Dorsolateral prefrontal cortex (tissue), 122 donors: ENCODE measurements at places on chromosomes 11 and 22.
A peak's percentile ranks its signal among the peaks of the same experiment; 100 is the strongest.

DNA sequence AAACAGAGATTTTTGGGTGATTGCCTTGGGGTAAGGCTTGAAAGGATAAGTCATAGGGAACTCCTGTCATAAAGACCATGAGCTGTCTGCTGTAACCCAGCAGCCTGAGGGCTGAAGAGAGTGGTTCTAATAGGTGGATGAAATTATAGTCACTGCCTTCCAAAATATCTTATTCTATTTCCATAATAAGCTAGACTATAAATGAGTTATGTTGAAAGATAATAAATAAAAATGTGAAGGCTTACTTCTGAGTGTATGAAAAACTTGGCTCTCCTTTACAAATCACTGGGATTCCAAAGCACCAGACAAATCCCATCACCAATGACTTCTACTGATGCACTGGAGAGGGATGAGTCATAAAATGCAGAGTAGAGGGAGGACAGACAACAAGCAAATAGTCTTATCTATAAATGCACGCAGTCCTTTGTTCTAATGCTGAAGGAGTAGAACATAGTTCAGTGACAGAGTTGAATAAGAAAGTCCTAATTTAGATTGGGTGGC is 775.0 kb upstream of the LRRC4C start:
- no peak for DNase-seq

DNA sequence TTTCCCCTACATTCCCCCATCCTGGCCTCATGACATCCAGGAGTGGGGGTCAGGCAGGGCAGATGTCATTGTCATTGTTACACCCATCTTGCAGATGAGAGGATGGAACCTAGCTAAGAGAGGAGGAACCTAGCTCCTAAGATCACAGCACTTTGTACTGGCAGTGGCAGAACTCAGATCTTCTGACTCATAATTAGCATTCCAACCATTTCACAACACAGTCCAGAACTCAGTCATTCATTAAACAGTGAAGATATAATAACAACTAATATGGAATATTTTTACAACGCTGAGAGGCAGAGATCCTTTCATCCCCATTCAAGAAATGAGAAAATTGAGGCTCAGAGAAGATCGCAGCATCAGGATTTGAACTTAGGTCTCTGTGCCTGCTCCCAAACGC is 127.8 kb downstream of the CHST1 start:
- no peak for DNase-seq

GRCh38 chr11:44630511-44631210 is 65.2 kb downstream of the CD82 start:
- DNase-seq: no peak

- no peak for DNase-seq
Observed at GRCh38 chr22:48937032-48937639, 890.5 kb downstream of the BRD1 start.

GRCh38 chr11:126115816-126116331 is 53.2 kb upstream of the CDON start:
- DNase-seq: no peak

DNA sequence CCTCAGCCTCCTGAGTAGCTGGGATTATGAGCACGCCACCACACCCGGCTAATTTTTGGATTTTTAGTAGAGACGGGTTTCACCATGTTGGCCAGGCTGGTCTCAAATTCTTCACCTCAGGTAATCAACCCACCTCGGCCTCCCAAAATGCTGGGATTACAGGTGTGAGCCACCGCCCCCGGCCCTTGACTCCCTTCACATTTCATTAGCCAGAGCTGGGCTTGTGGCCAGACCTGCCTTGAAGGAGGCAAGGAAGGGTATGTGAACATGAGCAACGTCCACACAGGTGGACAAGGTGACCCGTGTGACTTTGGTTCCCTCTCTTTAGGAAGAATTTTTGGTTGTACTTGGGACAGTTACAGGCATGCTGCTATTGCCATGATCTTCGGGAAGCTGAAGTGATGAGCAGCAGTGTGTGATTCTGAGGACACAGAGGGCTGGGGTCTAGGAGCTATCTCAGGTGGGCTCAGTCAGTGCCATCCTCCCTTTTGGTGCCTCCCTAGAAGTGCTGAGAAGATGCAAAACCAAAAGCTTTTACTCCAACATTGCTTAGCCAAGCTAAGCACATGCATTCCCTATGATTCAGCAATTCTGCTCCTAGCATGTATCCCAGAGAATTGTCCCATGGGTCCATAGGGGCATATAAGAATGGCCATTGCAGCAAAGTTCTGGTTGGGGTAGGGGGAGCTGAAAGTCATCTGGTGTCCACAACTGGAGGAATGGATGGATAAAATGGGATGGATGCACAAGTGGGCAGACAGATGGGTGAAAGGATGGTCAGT is 6.1 kb downstream of the AP5B1 start:
- no peak for DNase-seq

GRCh38 chr11:68582416-68583040 is 101.8 kb upstream of the GAL start:
- no peak for DNase-seq

DNA sequence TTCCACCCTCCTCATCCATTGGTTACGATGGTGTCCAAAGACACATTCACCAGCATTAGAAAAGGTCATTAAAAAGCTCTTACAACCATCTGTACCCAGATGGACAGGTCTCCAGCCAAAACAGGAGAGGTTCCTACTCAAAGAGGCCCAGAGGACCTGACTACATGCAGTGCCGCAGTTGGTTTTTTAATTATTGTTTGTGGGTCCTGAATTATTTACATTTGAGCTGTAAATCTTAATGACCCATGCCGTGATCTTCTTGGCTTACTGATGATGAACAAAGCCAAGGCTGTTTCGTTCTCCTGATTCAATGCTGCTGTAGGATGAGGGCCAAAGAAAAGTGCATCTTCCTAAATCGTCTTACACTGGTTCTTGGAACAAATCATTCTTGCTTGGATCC is 83.7 kb downstream of the CADM1 start:
- no peak for DNase-seq

DNA sequence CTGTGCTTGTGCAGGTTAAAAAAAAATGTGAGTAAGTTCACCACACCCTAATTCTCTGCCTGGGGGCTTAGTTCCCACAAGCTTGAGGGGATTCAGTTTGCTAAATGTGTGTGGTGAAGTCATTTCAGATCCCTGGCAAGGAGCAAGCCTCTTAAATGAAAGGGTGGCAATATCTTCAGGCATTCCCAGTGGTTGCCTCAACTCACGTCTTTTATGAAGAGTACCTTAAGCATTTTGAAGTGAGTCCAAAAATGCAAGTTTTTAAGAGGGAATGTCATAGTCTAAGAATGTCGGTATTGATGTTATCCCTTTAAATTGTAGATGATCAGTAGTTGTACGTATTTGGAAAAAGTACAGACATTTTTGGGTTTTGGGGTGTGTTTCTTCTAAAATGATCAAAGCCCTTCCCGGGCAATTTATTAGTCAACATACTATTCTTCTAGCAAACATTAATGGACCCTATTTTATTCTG is 4.9 kb downstream of the TCP11L1 start:
- DNase-seq: no peak

- peak; percentile 60 for DNase-seq
Observed at GRCh38 chr22:38239101-38239761, 33.6 kb downstream of the TMEM184B start.

DNA sequence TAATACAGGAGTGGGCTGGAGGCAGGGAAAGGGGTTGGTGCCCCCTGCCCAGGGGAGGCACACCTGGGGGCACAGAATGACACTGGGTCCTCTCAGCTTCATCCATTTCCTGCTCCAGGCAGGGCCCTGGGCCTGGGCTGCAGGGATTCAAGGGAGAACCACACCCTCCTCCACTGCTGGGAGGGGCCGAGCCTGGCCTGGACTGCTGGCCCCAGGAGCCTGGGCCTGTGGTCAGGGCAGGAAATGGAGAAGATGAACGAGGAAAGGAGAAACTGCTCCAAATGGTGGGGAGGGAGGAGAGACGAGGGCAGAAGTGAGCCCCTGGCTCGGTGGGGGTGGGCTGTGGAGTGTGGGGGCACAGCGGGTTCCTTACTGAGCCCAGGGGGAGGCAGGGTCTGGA is 38.1 kb upstream of the KCNQ1OT1 start:
- DNase-seq: no peak

DNA sequence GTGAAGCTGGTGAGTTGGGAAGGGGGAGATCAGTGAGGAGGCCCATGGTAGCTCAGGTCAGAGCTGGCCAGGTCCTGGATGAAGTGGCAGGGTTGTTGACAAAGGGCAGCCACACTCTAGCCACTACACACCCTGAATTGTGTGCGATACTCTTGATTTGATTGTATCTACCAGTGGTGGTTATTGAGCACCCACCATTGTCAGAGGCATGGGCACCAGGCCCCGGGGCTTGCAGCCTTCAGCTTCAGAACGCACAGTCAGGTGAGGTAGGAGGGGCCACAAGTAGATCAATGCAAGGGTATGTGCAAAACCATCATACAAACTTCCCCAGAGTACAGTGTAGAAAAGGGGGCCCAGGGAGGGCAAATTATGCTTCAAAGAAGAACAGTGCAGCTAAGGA is 38.1 kb downstream of the MICAL2 start:
- no peak for DNase-seq

DNA sequence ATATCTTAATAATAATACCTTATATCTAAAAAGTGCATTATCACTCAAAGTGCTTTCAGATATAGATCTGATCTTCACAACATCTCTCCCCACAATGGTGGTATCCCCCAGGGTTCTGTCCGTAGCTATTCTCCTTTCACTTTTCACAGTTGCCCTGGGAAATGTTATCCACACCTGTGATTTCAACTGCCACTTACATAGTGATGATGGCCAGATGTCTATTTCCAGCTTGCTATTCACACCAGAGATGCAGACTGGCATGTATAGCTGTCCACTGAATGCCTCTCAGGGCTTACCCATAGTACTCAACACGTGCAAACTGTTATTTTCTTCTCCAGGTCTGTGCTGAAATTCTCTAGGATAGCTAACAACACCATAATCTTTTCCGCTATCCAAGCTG is 724.7 kb downstream of the DLG2 start:
- no peak for DNase-seq

- DNase-seq: no peak
Observed at GRCh38 chr11:102794382-102794781, 3.6 kb downstream of the MMP1 start.

- no peak for DNase-seq
Observed at GRCh38 chr11:111021131-111021530, 224.4 kb upstream of the POU2AF2 start.

GRCh38 chr11:71482746-71483364 is 29.9 kb downstream of the NADSYN1 start:
- no peak for DNase-seq

GRCh38 chr11:9459667-9460321 is 1.0 kb upstream of the ZNF143 start:
- DNase-seq: no peak

DNA sequence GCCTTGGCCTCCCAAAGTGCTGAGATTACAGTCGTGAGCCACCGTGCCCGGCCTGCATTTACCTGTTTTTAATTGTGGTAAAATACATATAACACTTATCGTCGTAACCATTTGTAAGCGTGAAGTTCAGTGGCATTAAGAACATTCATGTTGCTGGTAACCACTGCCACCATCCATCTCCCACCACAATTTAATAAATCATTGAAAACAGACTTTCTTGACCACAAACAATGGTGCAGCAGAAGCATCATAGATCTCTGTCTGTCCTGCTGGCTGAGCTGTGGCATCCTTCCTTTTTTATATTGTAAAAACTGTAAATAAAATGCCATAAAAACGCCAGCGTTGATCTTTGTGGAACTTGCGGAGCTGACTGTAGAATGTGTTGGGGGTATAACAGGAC is 24.3 kb downstream of the LRP5 start:
- DNase-seq: no peak

GRCh38 chr11:80595011-80595410 is 1154.2 kb upstream of the TENM4 start:
- no peak for DNase-seq

DNA sequence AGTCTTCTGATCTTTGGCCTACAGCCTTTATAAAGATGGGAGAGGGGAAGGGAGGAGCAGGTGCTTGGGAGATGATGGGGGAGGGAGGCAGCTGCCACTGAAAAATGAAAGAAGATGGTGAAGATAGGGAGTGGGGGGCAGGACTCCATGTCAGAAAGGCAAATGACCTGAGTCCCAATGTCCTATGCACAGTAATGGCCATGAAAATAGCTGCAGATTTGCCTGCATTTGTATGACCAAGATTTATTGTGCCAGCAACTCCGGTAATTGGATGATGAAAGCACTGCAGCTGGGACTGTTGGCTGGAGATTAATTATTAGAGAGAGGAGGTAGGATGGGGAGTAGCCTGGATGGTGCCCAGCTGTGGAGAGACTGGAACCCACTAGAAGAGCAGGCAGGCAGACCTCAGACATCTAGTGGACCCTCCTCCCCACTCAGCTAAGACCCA is 36.1 kb downstream of the NEU3 start:
- no peak for DNase-seq

- DNase-seq: no peak
Observed at GRCh38 chr11:123318623-123319022, 111.4 kb upstream of the GRAMD1B start.

GRCh38 chr11:36372101-36372771 is 76.1 kb downstream of the PRR5L start:
- DNase-seq: no peak

- no peak for DNase-seq
Observed at GRCh38 chr22:45911601-45912271, 65.2 kb downstream of the WNT7B start.

DNA sequence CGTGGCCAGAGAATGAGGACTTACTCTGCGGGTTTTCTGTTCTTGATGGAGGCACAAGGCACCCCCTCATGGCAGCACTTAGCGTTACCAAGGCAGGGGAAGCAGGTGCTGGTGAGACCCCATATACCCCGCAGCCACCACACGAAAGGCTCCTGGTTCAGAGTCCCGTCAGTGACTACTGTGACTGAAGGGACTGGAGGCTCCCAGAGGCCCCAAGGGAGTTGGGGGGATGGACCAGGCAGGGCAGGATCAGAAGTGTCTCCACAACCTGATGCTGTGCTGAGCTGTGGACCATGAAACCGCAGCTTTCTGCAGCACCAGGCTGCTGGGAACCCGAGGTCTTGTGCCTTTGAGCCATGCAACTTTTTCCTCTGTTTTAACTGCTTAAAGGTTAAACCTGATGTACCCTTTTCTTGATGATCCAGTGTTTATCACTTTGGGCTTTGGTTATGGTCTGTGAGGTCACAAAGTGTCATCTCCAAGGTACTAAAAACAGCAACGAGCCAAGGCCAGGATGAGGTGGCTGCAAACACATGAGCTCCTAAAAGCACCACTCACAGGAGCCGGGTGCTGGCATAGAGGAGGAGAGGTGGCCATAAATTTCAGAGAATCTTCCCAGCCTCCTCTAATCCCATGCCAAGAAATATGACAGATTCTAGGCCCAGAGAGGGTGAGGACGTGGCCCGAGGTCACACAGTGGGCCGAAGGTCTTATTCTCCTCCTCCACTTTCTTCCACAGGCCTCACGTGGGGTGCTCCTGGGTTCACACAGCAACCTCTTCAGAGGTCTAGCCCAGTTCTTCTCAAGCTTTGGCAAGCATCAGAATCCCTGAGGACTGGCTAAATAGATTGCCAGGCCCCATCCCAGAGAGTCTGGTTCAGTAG is 4.2 kb upstream of the LRRC32 start:
- no peak for DNase-seq

GRCh38 chr11:68979931-68980775 is 633 bp downstream of the MRGPRD start:
- peak; percentile 19 for DNase-seq
